G401 (cell line): ENCODE measurements at places on chromosomes 1 and 21. TPM values are rescaled to one million over a fixed set of nuclear protein-coding genes. Genes with fewer than 3 reads are reported as not detected.

DNA sequence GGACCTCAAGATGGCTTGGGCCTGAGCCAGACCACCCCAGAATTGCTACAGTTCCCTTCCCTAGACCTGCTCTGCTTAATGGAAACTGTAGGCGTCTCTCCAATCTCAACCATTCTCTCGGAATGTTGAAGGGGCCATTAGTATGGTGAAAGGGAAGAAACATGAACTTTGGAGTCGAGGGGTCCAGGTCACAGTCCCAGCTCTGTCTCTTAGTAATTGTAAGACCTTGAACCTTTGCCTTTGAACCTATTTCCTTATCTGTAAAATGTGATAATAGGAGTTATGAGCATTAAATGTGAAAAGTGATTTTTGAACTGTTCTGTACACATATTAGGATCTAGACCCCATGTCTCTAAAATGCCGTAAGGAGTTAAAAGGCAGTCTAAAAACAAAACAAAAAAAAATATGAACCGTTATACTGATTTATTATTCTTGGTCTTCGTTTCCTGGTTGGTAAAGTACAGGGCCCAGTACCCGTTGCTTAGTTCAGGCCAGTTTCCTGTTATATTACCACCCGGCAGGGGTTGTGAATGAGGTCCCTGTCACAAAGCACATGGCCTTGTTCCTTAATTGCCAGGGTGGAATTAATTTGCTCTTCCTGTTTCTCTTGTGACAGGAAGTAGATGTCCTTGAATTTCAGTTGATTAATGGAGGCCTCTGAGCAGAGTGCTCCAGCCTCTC, 42.3 kb downstream of the TCEANC2 start:
- no peak for DNase-seq

GRCh38 chr1:155678027-155678426, 10.5 kb downstream of the YY1AP1 start:
- DNase-seq: no peak

DNA sequence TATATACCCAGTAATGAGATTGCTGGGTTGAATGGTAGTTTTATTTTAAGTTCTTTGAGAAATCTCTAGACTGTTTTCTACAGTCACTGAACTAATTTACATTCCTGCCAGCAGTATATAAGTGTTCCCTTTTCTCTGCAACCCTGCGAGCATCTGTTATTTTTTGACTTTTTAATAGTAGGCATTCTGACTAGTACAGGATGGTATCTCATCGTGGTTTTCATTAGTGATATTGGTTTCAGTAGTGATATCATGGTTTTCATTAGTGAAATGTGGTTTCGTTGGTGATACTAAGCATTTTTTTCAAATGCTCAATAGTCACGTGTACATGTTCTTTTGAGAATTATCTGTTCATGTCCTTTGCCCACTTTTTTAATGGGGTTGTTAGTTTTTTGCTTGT, 316.8 kb downstream of the PTBP2 start:
- DNase-seq: no peak

- DNase-seq: no peak
Observed at GRCh38 chr1:116819081-116819480, 64.9 kb downstream of the CD2 start.

- no peak for DNase-seq
Observed at GRCh38 chr21:40905251-40905650, 58.3 kb upstream of the DSCAM start.

DNA sequence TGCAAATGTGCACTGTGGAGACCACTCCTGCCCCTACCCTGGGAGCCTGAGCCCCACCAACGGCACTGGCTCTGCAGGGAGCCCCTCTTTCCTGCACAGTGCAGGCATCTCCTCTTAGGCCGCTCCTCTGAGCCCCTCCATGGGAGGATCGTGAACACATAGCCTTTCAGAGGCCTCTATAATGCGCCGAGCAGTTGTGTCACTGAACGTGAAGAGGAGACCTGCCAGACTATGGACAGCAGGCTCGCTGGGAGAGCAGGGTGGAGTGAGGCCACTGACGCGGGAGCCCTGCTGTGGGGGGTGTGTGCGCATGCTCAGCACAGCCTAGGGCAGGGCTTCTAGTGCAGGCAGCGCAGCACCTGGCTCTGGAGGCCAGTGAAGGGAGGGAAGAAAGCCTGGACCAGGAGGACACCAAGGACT, 151.3 kb upstream of the COL6A1 start:
- DNase-seq: peak; percentile 81

DNA sequence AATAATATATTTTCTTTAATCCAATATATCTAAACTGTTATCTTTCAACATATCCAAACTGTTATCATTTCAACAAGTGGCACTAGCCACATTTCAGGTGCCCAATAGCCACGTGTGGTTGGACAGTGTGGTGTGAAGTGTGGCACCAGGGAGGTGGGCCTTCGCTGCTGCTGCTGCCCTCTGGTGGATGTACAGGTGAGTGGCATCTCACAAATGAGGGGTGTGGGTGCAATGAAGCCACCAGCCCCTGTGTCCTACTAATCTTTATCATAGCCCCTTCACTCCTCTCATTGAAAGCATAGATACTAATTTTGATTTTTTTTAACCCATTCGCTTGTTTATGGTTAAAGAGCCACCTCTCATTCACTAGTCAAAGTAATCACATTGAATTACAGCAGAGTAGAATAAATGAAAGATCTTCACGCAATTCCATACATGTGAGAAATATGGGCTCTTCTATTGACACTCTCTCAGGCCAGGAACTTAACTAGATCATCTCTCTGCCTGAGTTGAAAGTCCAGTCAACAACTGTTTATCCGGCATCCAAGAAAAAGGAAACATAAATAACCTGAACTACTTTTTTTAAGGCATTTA, 499.2 kb downstream of the OMA1 start:
- DNase-seq: peak; percentile 10

DNA sequence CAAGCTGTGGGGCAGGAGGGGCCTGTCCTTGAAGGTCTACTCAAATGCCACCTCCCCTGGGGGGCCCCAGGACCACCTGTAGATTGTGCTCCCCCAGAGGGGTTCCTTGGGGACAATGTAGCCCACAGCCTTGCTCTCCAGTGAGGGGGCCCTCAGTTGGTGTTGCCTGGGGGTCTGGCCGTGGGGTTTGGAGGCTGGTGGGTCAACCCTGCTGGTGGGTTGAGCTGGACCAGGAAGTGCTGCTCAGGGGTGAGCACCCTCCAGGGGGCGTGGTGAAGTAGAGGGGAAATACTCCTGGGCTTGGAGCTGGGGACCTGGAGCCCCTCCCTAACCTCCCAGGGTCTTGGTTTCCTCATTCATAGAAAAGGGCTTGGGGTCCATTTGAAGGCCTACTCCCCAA, 143.6 kb upstream of the WNT4 start:
- DNase-seq: no peak

DNA sequence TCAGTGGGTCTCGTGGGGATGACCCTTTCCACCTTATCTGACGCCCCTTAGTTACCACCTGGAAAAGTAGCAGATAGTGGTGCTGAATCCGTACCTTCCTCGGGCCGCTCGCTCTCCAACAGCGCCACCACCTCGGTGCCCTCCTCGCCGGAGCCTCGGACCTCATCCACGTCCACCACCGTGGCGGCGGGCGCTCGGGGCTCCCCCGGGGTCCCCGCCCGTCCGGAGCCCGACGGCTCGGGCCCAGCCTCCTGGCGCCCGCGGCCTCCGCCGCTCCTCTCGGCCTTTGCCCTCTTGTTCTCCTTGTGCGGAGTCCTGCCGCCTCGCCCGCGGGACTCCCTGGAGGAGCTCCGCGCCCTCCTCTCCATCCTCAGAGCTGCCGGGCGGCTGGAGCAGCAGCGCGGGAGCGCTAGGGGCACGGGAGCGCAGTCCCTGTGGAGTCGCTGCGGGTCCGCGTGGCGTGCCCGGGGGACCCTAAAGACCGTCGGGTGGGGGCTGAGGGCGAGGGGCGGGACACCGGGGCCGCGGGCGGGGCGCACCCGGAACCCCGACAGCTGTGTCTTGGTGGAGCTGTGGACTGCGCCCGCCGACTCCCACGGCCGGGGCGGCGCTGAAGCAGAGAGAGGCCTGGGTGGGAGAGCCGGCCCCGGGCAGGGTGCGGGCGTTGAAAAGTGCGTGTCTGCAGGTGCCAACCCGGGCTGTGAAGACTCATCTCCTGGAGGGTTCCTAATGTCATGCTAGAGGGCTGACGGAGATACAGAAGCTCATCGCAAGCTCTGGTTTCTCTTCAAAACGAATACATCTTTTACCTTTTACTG, at the start of gene NPHS2:
Gene NPHS2, minus strand, starts transcription at position 452 of the 818 bp plus-strand sequence. Its CDS starts 84 bp downstream, at position 368.
- DNase-seq: no peak

DNA sequence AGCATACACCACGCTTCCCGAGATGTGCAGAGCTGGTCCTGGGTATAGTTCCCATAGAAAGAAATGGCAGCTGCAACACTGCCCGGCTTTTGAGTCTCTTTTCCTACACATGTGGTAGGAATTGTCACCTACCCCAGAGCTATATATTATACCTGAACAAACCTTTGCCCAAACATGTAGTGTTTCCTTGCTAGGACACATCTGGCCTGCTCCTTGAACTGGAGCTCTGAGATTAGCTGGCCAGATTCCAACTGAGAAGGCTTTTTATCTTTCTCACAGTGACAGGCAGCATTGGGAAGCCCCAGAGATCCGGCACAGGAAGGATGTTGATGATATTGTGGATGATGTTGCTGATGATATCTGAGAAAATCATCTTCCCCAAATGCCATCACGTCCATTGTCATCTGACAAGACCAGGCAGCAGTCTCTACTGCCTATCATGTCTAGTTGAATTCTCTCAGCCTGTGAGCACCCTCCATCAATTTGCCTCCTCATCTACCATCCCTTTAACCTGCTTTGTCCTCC, 115.0 kb upstream of the SMYD2 start:
- DNase-seq: no peak

GRCh38 chr1:231828182-231828920, 201.8 kb downstream of the DISC1 start:
- no peak for DNase-seq

CYP4X1 gene
- not detected in 2 replicates for total RNA-seq

DNA sequence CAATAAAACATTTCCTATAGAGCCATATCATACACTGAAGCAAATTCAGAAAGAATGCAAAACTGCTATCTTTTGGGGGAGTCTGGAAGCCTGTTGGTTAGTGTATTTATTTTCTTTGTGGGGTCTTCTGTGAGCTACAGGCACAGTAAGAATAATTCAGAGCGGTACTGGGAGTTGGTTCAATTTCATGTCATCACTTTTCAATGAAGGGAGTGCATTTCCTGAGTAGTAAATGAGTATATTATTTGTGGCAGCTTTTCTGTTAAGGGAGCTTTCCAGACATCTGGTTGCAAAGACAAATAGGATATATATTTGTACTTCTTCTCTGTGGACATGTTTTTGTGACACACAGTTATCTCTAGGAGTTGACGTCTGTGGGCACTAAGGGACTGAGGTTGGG, 130.6 kb downstream of the HUNK start:
- no peak for DNase-seq

DNA sequence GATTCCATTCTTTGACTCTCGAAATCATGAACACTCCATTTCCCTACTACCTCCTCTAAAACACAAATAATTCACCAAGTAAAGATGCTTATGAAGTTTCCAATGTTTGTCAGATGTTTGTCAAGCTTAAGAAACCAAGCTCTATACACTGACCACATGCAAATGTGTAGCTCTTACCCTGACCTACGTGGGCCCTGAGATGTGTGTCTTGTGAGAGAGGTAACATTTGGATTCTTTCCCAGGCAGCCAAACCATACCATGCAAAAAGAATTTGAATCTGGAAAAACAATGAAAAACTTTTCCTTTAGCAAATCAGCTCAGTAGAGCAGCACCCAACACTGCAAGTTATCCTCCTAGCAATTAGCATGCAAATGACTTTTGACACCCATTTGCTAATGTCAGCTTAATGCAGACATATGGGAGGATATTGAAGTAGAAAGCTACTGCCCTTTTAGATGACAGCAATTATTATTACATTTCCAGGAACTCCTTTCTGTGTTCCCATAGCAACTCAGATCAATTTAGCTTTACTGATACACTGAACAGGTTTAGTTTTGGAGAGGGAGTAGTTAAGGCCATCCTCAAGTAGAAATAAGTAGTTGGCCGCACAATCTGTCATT, 83.2 kb upstream of the RGS4 start:
- no peak for DNase-seq

DNA sequence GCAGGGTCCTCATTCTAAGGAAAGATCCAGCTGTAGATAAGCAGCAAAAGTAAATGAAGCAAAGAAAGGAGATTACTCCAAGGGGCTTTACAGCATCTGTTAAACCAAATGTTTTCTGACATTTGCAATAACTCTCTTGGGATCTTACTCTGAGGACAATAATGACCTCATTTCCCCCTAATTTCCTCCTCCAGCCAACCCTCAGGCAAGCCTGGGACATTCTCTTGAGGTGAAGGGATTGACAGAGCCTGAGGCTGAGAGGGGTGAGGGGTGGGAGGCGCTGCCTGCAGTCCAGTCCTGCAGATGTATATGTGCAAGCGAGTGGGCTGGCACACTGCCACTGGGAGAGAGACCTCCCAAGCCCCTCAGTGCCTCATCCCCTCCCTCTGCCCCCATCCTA, 40.5 kb upstream of the NEK2 start:
- DNase-seq: no peak

KRTAP21-2 gene
- total RNA-seq: not detected in 2 replicates

ZNF672 gene
- 57.1 and 63.1 TPM in 2 replicates for total RNA-seq

DNA sequence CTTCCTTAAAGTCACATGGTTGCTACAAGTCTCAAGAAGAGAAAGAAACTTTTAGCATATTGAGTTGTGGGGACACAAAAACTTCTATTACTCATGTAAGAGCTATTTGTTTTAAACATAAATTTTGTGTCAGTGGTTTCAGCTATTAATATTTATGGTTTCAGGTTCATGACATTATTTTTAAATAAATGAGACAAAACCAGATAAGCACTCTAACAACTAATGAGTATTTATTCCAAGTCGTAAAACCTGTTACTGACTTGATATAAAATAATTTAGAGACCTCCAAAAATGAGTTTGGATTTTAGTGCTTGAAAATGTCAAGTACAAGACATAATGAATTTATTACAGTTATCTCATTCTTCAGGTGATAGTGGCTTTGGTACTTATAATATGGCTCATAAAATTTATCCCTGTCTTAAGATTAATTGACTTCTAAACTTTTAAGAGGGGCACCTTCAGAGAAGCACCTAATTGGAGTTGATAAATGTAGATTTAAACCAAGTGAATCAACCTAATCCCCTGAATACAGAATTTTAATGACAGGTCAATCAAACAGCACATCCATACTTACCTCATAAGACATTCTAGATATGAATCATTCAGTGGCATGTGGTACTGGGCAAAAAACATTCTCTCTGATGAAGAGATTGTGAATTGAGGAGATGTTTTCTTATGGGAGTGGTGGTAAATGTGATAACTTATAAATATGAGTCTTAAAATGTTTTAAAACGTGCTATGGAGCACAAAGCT, 167.7 kb upstream of the PTGFR start:
- no peak for DNase-seq
